ENCODE measurements at places on chromosomes 7 and 10. TPM values are rescaled to one million over a fixed set of nuclear protein-coding genes. Genes with fewer than 3 reads are reported as not detected.

The MDFIC gene
- polyA plus RNA-seq, result 32.3 TPM

The JAKMIP3 gene
- 0.53 TPM for polyA plus RNA-seq

The OR2A42 gene
- polyA plus RNA-seq, result 0.20 TPM

The FLNC gene
- 529 TPM for polyA plus RNA-seq

The CDC14C gene
- polyA plus RNA-seq, result 0.11 TPM

The TWNK gene
- polyA plus RNA-seq, result 9.3 TPM

The PIK3CG gene
- 2.5 TPM for polyA plus RNA-seq

The PGAM2 gene
- polyA plus RNA-seq, result 250 TPM

The ZNF727 gene
- 0.47 TPM for polyA plus RNA-seq

The NOS3 gene
- polyA plus RNA-seq, result 7.4 TPM

The GDF2 gene
- polyA plus RNA-seq, result not detected

The BCAP29 gene
- 59.3 TPM for polyA plus RNA-seq

The WEE2 gene
- polyA plus RNA-seq, result not detected

The FANK1 gene
- polyA plus RNA-seq, result 0.85 TPM

The MYL10 gene
- 9.4 TPM for polyA plus RNA-seq

The PIP gene
- polyA plus RNA-seq, result not detected

The PRPS1L1 gene
- polyA plus RNA-seq, result not detected

The TFEC gene
- polyA plus RNA-seq, result 1.3 TPM

The CALN1 gene
- 1.7 TPM for polyA plus RNA-seq

The TRIM73 gene
- 2.8 TPM for polyA plus RNA-seq

The ANKRD1 gene
- polyA plus RNA-seq, result 82.3 TPM

The TNS3 gene
- polyA plus RNA-seq, result 24.5 TPM

The NRG3 gene
- 0.20 TPM for polyA plus RNA-seq

The CARD11 gene
- polyA plus RNA-seq, result 0.48 TPM

The SORBS1 gene
- 85.4 TPM for polyA plus RNA-seq

The GARS1 gene
- polyA plus RNA-seq, result 76.6 TPM

The ALOX5 gene
- polyA plus RNA-seq, result 1.5 TPM

The TMEM213 gene
- polyA plus RNA-seq, result 0.05 TPM

The NEUROD6 gene
- polyA plus RNA-seq, result not detected

The HABP2 gene
- polyA plus RNA-seq, result 0.13 TPM

The HYAL4 gene
- not detected for polyA plus RNA-seq

The TDRD1 gene
- polyA plus RNA-seq, result 0.36 TPM

The CFAP69 gene
- polyA plus RNA-seq, result 2.7 TPM

The GPR26 gene
- polyA plus RNA-seq, result not detected

The ASL gene
- polyA plus RNA-seq, result 8.3 TPM

The DLX6 gene
- polyA plus RNA-seq, result not detected

The SLC26A5 gene
- polyA plus RNA-seq, result not detected

The CXCL12 gene
- polyA plus RNA-seq, result 196 TPM

The MAT1A gene
- 0.15 TPM for polyA plus RNA-seq

The IL15RA gene
- 1.7 TPM for polyA plus RNA-seq

The OR2A1 gene
- 0.43 TPM for polyA plus RNA-seq

The NT5C3A gene
- polyA plus RNA-seq, result 17.9 TPM

The TUBAL3 gene
- 0.14 TPM for polyA plus RNA-seq

The SLC29A4 gene
- 31.3 TPM for polyA plus RNA-seq

The SYNPO2L gene
- polyA plus RNA-seq, result 148 TPM

The SLC18A2 gene
- 1.6 TPM for polyA plus RNA-seq

The GIMAP4 gene
- polyA plus RNA-seq, result 21.8 TPM

The BAIAP2L1 gene
- polyA plus RNA-seq, result 5.7 TPM

The RELN gene
- 4.7 TPM for polyA plus RNA-seq

The A1CF gene
- polyA plus RNA-seq, result not detected

The ACTA2 gene
- polyA plus RNA-seq, result 226 TPM
